Activated CD8-positive, alpha-beta memory T cell treated with anti-CD3 and anti-CD28 coated beads for 1 hour (primary cell): ENCODE measurements at places on chromosomes 2 and 18.

GRCh38 chr2:112626604-112627059, 19.1 kb upstream of the SLC20A1 start:
- DNase-seq = no peak

GRCh38 chr18:48050176-48050575, 119.7 kb upstream of the SMAD2 start:
- DNase-seq = no peak

- no peak for DNase-seq
These were observed 5.3 kb downstream of the COL3A1 start for GRCh38 chr2:188979187-188980114.

DNA sequence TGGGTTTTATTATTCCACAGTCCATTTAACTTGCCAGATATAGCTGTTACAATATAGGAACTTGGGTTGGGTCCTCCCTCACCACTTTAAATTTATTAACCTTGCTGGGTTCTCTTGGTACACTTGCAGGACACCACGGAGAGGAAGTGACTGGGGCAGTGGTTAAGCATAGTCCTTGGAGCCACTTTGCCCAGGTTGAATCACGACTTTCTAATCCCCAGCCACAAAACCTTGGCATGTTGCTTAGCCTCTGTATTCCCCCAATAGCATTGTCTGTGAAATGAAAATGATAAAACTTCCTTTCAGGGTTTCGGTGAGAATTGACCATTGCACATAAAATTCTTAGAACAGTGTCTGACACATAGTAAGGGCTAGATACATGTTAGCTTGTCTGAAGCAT, 221.2 kb downstream of the IRS1 start:
- DNase-seq = no peak

- no peak for DNase-seq
These were observed 7.9 kb downstream of the PCBP1 start for GRCh38 chr2:70094978-70095719.

DNA sequence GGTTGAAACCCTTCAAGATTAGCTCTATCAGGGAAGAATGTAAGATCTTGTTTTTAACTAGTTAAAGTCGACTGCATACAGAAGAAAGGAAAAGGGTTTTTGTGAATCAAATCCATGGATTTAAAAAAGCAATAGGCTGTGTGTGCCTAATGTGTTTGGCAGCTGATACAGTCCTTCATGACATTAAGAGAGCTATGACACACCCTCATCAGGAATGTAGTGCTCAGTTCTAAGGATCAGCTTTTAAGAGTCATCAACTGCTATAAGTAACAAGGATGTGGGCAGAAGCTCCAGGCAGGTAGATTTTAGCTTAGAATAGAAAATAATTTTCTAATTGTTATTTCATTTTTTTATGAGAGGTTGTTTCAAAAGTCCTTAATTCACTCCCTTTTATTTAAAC, 52.9 kb downstream of the PPP1R1C start:
- no peak for DNase-seq

DNA sequence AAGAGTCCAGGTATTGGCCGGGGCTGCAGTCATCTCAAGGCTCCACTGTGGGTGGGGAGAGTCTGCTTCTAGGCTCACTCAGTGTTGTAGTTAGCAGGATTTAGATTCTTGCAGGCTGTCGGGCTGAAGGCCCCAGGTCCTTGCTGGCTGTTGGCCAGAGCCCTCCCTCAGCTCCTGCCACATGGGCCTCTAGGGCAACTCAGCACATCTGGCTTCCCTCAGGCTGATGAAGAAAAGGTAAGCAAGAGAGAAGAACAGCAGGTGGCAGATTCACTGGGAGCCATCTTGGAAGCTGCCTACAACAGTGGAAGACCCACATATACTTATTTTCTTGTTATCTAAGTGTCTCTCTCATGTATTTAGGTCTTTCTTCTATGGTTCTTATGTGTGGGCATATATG, 4.3 kb downstream of the MRPS9 start:
- no peak for DNase-seq

DNA sequence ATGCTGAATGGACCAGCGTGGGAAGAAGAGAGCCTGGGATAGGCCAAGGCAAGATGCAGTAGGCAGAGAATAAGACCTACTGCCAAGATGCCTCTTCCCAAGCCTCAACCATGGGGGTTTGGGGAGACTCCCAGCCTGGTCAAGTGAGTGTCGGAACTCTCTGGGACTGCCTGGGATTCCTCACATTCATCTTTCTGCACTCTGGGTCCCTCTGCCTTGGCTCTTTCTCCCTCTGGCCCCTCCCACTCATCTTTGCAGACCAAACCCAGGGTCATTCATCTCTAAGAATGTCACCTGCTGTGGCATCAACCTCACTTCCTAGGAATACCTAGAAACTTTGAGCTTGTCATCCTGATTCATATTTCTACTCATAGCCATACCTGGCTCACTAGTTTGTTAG, 211.3 kb upstream of the HNRNPA3 start:
- no peak for DNase-seq

DNA sequence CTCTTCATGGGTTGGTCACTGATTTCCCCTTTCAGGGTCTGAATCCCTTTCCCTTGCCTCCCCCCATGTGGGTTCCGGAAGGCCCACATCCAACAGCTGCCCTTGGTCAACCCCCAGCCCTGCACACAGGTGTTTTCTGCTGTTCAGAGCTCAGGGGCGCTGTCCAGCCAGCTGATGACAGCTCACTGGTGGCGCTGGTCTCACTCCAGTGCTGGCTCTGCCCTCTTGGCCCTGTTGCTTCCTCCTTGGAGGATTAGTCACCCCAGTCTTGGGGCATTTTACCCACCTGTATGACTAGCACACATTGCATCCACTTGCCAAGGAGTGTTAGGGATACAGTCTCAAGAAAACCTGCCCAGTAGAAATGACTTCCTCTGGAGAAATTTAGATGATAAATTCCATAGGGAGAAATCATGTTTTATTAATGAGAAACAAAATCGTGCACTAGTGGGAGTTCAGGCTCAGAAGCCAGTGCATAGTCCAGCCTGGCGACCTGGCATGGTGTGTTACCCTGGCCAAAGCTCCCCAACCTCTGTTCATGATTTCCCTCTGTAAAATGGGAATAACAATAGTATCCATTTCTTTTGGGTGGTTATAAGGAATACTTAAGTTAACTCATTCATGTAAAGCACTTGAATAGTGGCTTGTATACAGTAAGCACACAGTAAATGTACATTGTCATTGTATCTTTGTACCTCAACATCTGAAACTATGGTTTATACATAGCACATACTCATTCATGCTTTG, 21.6 kb downstream of the CRIM1 start:
- DNase-seq = no peak

GRCh38 chr18:50373561-50374219, 1.2 kb upstream of the SKA1 start:
- no peak for DNase-seq

DNA sequence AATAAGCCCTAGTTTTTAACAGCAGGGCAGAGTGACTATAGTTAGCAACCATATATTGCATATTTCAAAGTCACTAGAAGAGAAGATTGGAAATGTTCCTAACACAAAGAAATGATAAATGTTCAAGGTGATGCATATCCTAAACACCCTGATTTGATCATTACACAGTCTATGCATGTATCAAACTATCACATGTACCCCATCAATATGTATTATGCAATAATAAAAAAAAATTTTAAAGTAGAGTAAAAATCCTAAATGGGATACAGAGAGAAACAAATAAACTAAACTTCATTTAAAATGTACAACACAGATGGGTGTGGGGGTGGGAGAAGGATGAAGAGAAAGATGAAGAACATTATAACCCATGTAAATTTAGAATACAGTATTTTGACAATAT, 93.9 kb downstream of the TMEM131 start:
- DNase-seq = no peak

DNA sequence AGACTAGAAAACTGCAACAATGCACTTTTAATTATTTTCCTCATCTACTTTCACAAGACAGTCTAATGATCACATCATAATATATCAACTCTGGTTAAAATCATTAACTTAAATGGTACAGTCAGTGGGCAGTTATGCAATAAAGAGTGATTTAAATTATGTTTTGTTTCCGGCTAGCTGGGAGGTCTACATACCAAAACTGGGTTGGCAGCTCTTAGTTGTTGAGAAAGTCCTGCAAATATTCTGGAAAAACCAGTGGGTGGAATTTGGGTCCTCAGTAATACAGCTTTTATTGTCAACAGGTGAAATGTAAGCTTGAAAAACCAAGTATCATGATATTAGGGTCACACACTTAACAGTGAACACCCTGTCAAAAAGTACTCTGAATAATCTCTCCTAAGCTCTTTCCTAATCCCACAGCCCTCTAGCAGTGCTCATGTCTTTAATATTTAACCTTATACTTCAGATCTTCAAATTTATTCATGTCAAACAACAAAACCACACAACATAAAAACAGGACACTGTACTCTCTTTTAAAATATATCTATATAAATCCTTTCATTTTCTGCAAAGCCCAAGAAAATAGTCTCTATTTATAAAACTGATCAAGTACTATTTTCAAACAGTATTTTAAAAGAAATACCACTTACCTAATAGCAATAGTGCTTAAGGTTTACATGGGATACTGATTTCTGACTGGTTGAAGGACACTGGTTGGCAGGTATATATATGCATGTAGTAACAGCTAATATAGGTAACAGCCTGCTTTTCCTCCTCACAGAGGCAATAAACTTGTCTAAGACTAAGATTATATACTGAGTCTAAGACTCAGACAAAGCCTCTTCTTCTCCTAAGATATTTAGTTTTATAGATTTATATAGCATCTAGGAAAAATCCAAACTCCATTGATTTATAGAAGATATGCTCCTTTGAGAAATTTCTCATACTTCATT, 103.8 kb downstream of the GAREM1 start:
- no peak for DNase-seq

DNA sequence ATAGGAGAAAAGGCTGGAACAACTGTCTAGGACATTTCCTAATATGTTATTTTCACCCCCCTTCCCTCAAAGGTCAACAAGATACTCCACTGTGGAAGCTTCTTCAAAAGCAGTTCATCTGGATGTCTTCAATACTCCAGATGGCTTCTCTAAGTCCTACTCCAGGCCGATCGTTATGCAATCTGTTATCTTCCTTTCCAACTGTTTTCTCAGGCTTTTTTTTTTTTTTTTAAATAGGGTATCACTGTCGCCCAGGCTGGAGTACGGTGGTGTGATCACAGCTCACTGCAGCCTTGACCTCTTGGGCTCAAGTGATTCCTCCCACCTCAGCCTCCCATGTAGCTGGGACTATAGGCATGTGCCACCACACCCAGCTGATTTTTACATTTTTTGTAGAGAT, 26.3 kb downstream of the ATP8B1 start:
- no peak for DNase-seq

- DNase-seq = no peak
These were observed 66.0 kb upstream of the IL1R1 start for GRCh38 chr2:102076512-102076911.
